ENCODE measurements at places on chromosomes 2 and 18.
A peak's percentile ranks its signal among the peaks of the same experiment; 100 is the strongest.

DNA sequence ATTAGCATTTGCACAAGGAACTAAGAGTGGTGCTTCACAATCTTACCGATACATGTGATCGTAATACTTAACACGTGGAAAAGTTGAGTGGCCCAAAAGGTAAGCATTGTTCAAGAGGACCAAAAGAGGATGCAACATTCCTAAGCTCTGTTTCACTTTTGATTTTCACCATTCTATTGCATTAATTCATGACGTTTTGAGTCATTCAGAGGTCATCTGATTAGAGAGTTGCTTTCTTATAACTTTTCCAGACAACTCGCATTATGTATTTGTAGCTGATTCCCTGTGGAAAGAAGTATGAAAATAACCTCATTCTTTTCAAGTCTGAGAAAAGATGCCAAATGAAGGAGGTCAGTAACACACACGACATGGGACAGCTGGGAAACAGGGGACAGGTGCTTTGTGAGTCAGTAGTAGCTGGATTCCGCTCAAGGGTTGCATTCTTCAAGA lies 344.4 kb downstream of the RND3 start:
- DNase-seq = no peak

- DNase-seq = no peak
These were observed 275.9 kb downstream of the DCC start for GRCh38 chr18:52615943-52616342.

DNA sequence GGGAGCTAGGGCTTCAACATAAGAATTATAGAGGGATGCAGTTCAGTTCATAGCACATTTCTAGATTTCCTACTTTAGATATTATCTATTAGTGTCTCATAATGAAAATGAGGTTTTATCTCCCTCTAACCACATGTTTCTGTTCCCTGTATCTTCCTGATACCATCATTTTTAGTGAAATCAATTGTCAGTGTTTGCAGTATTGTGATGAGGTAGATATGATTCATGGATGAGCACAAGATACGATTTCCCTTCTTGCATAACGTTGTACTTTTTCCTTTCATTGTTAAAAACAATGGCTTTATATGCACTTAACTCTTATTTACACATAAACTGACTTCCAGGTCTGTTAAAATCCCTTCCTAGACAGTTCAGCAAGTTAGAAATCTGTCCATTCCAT lies 211.4 kb downstream of the ZBTB7C start:
- no peak for DNase-seq

DNA sequence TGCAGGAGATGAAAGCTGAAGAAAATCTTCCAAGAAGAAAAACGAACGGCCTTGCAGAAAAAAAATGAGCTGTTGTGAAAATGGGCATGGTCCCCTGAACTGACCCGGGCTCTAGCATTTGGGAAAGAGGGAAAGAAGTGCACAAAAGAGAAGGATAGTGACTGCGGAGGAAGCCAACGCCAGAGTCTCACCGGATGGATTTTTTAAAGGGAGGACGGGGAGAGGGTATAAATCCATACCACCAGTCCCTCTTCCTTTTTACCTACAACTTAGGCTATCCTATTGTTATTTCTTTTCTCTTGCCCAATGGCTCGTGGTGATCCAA lies 601 bp downstream of the WDR35 start:
- no peak for DNase-seq

DNA sequence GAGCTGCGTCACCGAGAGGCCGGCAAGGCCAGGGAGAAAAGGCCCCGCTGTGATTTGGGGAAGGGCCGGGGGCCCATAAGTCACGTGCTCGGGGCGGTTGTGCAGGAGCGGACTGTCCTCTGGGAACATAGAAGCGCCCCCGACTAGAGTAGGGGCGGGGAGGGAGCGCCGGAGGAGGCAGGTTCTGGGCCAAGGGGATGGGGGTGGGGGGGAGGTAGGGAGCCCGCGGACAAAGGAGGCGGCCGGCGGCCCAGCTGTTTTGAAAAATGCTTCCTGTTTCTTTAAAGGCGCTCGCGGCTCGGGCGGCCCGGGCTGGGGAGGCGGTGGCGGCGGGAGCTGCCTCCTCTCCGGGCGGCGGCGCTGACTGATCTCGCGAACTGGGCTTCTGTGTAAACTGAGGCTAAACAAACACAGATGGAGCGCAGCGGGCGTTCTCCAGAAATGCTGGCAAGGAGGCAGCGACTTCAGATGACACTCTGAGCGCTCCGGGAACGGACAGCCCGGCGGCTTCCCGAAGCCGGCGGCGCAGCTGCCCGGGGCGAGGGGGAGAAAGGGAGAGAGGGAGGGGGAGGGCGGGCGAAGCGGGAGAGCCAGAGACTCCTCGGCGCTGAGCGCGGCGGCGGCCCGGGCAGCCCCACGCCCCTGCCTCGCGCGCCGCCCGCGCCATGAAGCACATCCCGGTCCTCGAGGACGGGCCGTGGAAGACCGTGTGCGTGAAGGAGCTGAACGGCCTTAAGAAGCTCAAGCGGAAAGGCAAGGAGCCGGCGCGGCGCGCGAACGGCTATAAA lies at the start of gene ATOH8:
TSS of gene ATOH8 (plus strand) at position 467 of the 788 bp plus-strand sequence. CDS start at position 666, 199 bp downstream.
- peak; percentile 75 for DNase-seq

- no peak for DNase-seq
These were observed 77.3 kb downstream of the FIGN start for GRCh38 chr2:163658556-163658955.

DNA sequence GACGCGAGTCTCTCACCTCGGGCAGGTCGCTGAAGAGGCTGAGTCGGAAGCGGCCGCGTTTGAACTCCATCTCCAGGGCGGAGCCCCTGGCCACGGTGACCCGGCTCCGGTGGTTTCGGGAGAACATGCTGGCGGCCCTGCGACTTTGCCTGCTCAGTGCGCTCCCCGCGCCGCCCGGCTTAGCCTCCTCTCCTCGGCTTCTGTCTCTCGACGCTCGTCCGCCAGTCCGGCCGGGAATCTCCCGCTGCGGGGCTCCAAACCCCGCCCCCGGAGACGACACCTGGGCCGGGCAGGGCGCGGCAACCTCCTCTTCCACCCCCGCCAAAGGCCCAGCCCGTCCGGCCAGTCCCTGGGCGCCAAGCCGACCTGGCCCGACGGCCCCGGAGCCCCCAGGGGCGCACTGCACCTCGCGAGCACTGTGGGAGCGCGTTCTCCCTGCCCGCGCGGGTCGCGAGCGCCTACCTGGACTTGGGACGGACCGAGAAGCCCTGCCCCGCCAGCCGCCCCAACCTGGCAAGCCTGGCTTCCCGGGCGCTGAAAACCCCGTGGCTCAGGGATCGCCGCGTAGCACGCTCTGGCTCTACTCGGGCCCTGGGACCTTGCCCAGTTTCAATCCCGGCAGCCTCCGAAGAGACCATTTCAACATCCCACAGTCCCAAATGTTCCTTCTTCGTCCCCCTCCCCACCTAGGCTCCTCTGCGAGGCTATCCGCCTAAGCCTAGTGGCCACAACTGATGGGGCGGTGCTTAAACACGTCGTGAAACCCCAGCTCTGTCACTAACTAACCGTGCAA lies at the start of gene RTKN:
TSS of gene RTKN (minus strand) at position 248 of the 793 bp plus-strand sequence. CDS start at position 127, 121 bp downstream.
- DNase-seq = no peak

- no peak for DNase-seq
These were observed 998.0 kb upstream of the CDH2 start for GRCh38 chr18:29174891-29175290.

DNA sequence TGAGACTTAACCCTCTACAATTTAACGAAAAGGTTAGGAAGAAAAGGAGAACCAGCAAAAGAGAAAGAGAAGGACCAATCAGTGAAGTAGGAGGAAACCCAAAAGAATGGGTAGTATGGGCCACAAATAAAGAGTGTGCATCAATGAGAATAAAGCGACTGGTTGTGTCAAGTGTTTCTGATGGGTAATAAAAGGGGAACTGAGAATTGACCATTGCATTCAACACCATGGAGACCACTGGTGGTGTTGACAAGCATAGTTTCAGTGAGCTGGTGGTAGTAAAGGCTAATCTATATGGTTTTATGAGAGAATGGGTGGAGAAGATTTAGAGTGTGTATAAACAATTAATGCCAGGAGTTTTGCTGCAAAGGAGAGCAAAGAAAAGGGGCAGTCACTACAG lies 75.4 kb downstream of the CSRNP3 start:
- no peak for DNase-seq

GRCh38 chr2:61689568-61689967 lies 151.4 kb upstream of the XPO1 start:
- no peak for DNase-seq

- no peak for DNase-seq
These were observed 415.2 kb upstream of the NETO1 start for GRCh38 chr18:73283032-73283431.

GRCh38 chr2:48065096-48065495 lies 158.8 kb upstream of the FBXO11 start:
- DNase-seq = no peak

Data from 8988T (cell line).